Stimulated activated CD8-positive, alpha-beta memory T cell treated with anti-CD3 and anti-CD28 coated beads, Interleukin-15, amount 100 ng/mL, for 1 hour (primary cell): ENCODE measurements at places on chromosomes 3 and 15.

- DNase-seq = no peak
Observed at GRCh38 chr3:172908771-172909270, 158.3 kb downstream of the ECT2 start.

GRCh38 chr15:66126031-66126441 lies 127.5 kb downstream of the MEGF11 start:
- DNase-seq = no peak

GRCh38 chr3:10955711-10956453 lies 36.7 kb upstream of the SLC6A1 start:
- no peak for DNase-seq

DNA sequence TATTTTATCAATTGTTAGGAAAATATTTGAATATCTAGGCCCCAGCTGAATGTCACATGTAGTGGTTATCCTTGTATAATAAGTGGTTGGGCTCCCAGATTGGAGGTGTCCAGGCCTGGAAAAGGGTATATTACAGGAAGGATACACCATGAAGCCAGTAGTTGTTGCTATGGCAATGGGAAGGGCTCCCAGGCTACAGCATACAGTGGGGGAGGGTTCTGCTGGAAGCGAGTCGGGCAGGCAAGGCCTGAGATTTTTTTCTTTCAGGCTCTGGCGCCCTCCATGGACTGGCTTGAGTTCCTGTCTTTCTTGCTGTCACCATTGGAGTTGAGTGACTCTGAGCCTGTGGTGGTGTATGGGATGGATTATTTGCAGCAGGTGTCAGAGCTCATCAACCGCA lies 8.9 kb downstream of the ECE2 start:
- DNase-seq = no peak

- no peak for DNase-seq
Observed at GRCh38 chr3:115885621-115886020, 262.3 kb downstream of the GAP43 start.

GRCh38 chr15:66733976-66734375 lies 31.9 kb downstream of the SMAD6 start:
- no peak for DNase-seq

DNA sequence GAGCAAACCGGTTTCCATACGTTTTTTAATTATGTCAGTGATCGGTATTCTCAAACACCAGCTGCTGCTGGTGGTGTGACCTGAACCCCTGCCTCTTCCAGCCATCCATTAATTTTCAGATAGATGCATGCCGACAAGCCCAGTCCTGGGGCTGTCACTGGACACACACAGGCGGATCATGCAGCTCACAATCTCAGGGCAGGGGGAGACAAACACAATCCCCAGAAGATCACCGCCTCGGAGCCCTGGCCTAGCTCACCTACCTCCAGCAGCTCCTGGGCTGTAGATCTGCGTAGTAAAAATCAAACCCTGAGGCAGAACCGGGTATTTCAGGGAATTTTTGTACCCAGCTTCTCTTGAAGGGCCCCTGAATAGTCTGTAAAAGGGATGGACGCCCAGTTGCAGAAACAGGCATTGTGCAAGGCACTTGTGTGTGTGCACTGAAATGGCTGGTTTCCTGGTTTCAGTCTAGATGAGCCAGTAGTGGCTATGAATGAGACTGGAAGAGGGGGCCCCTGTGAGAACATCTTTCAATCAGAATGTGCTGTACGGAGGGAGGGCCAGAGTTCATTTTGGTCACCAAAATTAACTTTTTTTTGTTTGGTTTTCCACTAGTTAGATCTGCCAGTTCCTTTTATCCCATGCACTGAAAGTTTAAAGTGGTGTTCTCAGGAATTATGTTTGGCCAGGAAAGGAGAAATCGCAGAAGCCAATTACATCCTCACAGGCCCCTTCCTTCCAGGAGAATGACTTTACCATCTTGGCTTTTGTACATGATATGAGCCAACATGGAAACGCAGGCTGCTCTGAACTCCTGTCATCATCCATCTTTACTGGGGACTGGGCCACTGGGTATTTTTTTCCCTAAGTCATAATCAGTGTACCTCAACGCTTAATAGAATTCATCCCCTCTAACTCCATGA lies 55.0 kb upstream of the RPL32 start:
- DNase-seq = no peak

DNA sequence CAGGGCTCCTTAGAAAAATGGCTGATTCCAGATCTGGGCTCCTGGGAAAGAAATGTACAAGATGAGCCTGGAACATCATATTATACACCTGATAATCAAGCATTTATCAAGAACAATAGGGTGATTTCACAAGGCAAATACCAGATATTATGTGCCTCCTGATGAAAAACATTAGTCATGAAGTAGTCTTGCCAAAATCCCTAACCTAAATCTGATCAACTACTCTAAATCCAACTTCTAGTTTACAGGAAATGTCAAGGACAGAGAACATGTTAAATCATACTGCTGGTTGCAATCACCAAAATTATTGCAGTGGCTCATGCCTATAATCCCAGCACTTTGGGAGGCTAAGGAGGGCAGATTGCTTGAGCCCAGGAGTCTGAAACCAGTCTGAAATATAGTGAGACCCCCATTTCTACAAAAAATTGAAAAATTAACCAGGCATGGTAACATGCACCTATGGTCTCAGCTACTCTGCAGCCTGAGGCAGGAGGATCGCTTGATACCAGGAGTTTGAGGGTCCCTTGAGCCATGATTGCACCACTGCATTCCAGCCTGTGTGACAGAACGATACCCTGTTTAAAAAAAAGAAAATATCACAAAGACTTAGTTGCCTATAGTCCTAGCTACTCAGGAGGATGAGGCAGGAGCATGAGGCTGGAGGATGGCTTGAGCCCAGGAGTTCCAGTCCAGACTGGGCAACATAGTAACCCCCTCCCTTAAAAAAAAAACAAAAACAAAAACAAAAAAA lies 34.9 kb upstream of the ATP13A3 start:
- DNase-seq = no peak

GRCh38 chr3:181847276-181847675 lies 135.6 kb downstream of the SOX2 start:
- DNase-seq = no peak

DNA sequence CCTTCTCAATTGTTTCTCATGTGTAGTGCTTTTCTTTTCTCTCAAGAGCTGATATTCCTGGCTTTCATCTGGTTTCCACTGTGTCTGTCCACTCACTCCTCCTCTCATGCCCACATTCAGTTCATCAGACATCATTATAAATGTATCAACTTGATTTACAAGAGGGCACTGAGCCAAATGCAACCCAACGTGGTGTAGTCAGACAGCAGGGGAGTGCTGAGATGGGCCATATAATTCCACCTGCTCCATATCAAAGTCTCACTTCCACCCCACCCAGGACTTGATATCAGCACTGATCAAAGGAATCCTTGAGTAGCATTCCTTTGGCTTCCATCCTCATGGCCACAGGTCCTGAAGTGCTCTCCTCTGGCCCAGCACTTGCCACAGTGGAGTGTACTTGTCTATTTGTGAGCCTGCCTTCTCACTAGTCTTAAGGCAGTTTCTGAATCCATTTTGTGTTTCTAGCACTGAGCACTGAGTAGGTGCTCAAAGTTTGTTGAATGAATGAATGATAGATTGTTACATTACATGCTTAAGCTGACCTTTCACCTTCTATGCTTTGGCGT lies 252.8 kb downstream of the CLSTN2 start:
- no peak for DNase-seq

- no peak for DNase-seq
Observed at GRCh38 chr3:126845920-126846715, 136.8 kb upstream of the PLXNA1 start.

DNA sequence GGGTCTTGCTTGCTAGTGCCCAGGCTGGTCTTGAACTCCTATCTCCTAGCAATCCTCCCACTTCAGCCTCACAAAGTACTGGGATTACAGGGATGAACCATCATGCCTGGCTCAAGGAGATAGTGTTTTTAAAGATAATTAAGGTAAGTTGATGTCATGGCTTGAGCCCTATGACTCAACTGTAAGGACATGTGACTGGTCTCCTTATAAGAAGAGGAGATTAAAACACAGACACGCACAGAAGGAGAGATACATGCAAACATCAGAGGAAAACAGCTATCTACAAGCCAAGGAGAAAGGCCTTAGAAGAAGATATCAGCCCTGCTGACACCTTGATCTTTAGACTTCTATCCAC lies 220.4 kb upstream of the GADL1 start:
- DNase-seq = no peak
